ENCODE measurements at places on chromosomes 1 and 21.

DNA sequence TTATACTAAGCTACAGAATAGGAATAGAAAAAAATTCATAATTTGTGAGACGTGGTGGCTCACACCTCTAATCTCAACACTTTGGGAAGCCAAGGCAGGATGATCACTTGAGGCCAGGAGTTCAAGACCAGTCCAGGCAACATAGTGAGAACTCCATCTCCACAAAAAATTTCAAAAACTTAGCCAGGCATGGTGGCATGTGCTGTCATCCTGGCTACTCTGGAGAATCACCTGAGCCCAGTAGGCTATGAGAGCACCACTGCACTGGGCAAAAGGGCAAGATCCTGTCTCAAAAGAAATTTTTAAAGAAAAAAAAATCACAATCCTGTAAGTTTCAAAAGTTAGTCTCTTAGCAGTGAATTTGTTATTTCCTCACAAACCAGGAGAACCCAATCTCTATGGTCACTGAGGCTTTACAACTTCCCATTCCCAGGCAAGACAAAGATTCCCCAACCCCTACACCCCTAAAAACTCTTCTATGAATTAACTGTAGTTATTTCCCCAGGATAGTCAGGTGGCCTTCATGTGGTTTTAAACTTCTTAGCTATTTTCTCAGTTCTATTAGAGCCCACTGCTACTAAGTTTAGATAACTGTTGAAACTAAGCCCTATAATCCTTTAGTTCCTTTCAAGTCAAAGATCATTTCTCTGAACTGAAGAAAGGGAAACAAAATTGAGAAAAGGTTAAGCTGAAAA, 74.5 kb downstream of the FOXJ3 start:
- DNase-seq = no peak

- peak; percentile 85 for DNase-seq
These were observed at the start of gene CREG1 for GRCh38 chr1:167553136-167554027. Gene CREG1 (minus strand): TSS chr1:167553762.

DNA sequence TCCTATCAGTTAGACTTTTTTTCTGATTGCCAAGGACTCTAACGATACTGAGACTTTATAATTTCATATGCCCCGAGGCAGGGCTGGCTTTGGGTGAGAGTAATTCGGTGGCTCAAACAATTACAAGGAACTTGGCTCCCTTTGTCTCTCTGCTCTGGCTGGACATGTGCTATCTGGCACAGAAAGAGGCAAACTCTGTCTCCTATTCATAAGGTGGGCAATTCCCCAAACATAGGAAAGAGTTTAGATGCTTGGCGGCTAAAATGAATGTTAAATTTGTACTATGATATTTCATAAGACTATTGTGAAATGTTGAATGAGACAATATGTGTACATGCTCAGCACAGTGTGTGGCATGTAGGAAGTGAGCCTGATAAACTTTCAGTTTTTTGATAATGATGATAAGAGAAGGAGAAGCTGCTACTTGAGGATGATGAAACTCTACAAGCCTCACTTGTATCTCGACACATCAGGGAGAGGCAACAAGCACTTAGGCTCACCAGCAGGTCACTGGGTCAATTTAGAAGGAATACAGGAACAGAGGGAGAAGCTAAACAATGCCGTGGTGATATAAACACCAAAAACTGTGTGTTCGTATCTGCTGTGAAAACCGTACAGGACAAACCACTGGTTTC, 12.6 kb upstream of the NTPCR start:
- no peak for DNase-seq

- DNase-seq = no peak
These were observed 24.4 kb downstream of the ADAM30 start for GRCh38 chr1:119871881-119872280.

DNA sequence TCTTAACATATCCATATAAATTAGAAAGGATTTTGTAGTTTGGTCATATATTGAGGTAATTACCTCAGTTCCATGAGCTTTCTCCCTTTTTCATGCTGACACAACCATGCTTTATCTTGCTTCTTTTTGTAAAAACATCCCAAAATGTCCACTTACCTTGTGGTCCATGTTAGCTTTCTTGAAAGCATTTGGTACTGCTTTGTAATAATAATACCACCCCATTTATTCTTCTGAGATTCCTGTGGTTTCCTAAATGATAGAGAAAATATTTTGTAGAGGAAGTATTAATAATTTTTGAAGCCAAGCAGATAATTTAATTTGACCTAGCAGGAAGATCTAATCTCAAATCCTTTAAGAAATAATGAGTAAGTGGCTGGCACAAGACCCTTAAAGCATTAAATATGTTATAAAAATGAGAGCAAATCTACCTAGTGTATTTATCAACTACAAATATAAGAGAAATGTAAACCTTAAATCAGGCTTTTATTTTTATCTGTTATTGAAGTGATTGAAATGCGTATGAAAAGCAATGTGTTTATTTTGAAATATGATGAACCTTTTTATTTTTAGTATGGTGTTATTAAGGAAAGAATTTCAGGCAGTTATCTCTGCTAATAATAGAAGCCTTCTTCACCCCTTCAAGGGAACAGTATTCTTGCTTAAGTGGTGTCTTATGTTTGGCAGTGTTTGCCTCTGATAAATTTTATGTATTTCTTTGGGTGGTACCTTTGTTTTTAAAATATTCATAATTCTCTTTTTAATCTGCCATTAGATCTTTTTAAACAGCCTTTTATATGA, 9.2 kb downstream of the PRKAA2 start:
- DNase-seq = no peak

GRCh38 chr1:98962156-98962555, 42.5 kb downstream of the PLPPR5 start:
- DNase-seq = no peak

GRCh38 chr1:197632005-197632404, 143.3 kb downstream of the DENND1B start:
- no peak for DNase-seq

GRCh38 chr1:183209533-183210158, 23.6 kb downstream of the LAMC2 start:
- DNase-seq = no peak

DNA sequence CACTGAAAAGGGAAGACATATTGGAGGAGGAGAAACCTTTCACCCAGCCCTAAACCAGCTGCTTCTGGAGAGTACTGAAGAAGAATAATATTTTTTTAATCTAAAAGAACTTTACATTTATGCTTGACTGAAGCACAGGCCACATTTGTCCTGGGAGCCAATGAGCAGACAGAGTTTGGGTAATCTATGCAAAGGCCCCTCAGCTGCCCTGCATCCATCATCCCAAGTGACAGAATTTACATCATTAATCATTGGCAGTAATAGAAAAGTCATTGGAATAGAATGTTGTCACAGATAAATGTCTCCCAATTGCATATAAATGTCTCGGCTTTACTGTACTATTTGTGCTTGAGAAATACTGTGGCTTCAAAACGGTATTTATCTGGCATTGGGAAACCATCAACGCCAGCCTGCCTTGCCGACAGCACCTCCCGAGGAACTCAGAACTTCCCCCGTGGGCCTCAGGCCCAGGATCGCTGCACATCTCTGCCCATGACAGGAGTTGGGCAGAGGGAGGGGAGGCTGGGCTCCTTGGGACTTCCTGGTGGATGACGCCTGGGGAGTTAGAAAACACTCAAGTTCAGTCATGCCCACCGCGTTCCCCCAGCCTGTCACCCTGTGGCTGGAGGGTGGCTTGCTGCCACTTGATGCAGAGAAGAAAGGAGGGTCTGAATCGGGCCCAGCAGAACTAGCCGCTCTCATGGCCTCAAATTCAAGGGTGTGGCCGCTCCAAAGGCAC, 133.1 kb downstream of the CAMTA1 start:
- DNase-seq = no peak

DNA sequence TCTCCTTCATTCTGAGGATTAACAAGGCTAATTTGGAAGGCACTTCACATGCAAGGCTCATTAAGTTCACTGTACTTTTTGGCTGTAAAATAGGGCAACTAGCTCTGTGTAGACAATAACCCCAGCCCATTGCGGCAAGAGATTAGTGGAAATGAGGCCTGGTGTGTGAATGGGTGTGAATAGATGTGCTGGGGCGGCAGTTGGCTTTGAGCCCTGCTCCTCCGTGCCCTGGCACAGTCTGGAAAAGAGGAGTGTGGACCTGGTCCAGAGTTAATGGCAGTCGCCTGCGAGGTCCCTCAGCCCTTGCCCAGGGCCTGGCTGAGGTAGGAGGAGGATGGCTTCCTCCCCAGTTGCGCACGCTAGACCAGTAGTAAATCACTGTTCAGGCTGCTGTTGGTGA, 4.8 kb downstream of the KISS1 start:
- no peak for DNase-seq

- no peak for DNase-seq
These were observed 29.5 kb downstream of the HLX start for GRCh38 chr1:220908757-220909156.

DNA sequence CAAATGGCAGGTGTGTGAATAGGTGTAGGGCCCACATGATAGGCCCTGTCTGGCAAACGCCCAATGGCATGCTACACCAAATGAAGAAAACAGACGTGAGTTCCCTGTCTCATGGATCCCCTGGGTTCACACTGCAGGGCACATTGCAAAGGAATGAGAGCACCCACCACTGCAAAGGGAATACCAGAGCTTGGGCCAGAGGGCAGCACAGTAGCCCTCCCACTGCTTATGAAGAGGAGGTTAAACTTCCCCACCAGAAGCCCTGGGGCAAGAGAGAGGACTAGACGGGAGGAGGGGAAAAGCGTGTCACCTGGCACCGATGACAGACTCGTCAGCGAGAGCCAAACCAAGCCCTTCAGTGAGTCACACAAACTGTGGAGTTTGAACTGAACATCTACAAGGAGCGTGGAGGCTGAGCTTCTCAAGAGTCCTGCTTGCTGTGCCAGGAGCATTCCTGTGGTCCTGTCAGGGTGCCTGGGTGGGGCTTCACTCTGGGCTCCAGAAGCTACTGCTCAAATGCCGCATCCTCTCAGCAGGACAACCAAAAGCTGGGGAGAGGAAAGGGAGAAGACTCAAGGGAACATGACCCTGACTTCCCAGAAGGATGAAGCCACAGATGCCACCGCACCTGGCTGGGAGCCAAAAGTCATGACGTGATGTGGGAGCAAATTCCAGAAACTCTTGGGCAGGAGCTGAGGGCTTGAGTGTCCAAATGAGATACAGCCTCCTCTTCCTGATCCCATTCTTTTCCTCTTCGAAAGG, 61.1 kb downstream of the TOMM20 start:
- no peak for DNase-seq

DNA sequence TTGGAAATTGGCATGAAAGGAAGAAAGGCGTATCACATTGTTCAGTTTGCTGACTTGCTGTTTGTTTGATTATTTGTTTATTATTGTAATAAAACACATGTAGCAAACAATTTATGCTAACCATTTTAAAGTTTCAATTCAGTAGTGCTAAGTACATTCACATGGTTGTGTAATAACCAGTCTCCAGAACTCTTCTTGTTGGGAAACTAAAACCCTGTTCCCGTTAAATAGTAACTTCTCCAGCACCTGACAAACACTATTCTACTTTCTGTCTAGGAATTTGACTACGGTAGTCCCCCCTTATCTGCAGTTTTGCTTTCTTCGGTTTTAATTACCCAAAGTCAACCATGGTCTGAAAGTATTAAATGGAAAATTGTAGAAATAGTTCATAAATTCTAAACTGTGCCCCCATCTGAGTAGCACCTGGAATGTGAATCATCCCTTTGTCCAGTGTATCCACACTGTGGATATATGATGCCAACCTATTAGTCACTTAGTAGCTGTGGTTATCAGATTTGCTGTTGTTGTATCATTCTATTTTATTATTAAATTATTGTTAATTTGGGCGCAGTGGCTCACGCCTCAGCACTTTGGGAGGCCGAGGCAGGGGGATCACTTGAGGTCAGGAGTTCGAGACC, 5.5 kb downstream of the MORC3 start:
- DNase-seq = no peak

DNA sequence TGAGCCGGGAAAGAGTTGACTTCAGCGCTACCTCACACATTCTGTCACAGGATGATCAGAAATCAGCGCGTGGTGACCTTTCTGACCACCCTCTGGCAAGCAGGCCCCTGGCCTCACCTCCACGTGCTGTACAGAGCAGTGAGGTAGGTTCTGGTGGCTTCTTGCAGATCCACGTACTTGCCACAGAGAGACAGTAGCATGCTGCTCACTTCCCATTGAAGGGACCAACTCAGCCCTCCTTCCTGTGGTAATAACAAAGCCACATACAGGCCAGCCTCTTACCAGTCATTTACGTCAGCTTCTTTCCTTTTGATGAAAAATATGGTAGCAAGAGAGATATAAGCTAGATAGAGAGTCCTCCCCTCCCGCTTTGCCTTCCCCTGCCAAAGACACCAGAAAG, 200.7 kb downstream of the CHRM3 start:
- no peak for DNase-seq

GRCh38 chr21:39776589-39776988, 31.6 kb downstream of the IGSF5 start:
- no peak for DNase-seq

DNA sequence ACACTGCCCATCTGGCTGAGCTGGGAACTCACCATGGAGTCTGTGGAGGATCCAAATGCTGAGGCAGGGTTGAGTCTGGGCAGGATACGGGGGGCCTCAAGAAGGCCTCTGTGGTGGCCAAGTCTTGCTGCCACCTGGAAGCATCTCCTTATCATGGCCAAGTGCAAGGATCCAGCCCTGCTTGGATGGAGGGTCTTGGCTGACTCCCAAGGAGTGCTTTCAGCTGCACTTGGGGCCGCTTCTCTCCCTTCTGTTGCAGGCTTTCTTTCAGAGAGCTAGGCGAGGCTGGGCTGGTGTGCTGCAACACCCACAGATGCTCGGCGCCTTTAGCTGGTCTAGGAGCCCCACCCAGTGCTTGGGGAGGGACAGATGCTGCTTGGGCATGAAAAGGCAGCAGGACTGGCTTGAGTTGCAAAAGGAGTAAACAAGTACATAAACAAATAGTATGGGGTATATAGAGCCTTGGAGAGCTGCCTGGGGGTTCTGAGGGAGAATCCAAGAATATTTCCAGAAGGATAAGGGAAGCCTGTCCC, at the start of gene THEM5:
Gene THEM5 (minus strand): TSS at position 302 of the 533 bp plus-strand sequence. CDS start 147 bp downstream, at position 155.
- no peak for DNase-seq

DNA sequence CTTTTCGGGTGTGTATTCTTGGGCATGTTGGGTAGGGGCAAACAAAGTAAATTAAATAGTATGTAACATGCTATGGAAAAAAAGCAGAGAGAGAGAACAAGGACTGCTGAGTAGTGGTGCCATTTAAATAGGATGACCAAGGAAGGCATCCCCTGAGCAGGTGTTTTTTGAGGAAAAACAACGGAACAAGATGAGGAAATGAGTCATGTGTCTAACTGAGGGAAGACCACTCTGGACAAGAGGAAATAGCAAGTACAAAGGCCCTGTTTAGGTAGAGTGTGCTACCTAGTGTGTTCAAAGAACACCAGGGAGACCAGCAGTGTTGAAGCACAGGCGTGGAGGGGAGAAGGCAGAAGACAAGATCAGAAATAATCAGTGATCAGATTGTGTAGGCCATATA, 20.1 kb upstream of the GUCA2A start:
- no peak for DNase-seq

GRCh38 chr1:39752703-39753102, 14.0 kb downstream of the PPIE start:
- DNase-seq = no peak

GRCh38 chr1:232096751-232097150, 470.2 kb downstream of the DISC1 start:
- no peak for DNase-seq

GRCh38 chr1:48940962-48941732, 164.5 kb upstream of the BEND5 start:
- DNase-seq = no peak
